ENCODE measurements at places on chromosomes 6 and 20.
A peak's percentile ranks its signal among the peaks of the same experiment; 100 is the strongest.

- no peak for DNase-seq
Observed at GRCh38 chr20:7943891-7944290, 3.6 kb upstream of the HAO1 start.

GRCh38 chr20:17616480-17617211, 46.8 kb downstream of the DSTN start:
- no peak for DNase-seq

GRCh38 chr6:46638650-46639049, 14.0 kb downstream of the CYP39A1 start:
- no peak for DNase-seq

DNA sequence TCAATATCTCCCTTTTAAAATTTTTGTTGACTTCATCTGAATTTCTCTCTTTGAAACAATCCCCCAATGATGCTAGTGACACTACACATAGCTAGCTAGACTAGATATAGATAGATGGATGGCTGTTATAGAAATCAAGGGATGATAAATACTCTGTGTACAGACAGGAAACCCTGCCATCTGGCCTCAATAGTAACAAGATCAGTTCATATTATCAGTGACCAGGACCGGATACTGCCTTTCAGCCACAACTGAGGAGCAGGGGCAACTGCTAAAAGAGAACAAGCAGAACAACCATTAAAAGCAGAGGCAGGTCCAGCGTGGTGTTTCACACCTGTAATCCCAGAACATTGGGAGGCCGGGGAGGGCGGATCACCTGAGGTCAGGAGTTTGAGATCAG, 118.3 kb upstream of the FAM184A start:
- no peak for DNase-seq

DNA sequence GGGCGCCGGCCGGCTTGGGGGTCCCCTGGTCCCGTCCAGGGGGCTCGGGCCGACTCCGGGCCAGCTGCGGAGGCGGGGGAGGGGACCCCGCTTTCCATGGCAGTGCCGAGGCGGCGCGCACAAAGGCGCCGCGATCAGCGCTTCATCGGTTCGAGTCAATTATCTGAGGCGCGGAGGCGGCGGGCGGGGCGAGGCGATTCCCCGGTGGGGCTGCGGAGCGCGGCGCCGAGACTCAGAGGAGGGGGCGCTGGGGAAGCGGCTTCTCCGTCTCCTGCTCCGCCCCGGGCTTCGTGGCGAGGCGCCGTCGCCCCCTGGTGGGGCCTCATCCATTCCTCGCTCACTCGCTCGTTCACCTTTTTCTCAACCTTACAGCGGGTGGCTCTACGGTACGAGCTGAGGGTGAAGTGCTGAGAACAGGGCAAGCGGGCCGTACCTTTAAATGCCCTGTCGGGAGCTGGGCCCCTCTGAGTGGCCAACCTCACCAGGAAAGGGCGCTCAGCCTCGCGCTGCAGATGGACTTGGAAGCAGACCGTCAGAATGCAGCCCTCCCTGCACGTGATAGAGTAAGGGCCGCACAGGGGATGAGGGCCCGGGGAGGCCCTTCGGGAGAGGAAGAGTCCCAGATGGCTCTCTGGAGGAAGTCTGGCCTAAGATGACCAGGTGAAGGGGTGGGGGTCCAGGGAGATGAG, 39.9 kb downstream of the SLC52A3 start:
- DNase-seq: peak; percentile 51

GRCh38 chr20:41956338-41957074, 338.3 kb upstream of the CHD6 start:
- no peak for DNase-seq

DNA sequence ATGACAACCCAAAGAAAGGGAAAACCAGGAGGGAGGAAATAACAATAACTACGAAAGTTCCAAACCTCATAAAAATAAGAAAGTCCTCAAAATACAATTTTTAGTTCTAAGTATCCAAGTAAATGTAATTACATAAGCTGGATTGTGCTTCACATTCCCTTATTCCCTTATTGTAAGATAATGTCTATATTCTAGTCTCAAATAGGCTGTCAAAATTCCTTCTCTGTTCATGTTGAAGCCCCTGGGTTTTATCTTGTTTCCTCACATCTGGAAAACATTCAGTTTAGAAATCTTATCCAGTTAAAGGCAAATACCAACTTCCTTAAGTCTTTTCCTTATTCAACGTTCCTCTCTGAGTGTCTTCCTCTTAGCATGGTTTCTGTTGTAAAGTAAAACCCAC, 282.3 kb downstream of the CD109 start:
- DNase-seq: no peak

- DNase-seq: no peak
Observed at GRCh38 chr20:21019468-21019813, 86.7 kb downstream of the LINC00237 start.

GRCh38 chr6:7185561-7185960, 77.8 kb downstream of the RREB1 start:
- no peak for DNase-seq

GRCh38 chr20:37397076-37397953, 51.4 kb downstream of the SRC start:
- DNase-seq: no peak

- no peak for DNase-seq
Observed at GRCh38 chr20:25288291-25289181, 40.7 kb downstream of the PYGB start.

DNA sequence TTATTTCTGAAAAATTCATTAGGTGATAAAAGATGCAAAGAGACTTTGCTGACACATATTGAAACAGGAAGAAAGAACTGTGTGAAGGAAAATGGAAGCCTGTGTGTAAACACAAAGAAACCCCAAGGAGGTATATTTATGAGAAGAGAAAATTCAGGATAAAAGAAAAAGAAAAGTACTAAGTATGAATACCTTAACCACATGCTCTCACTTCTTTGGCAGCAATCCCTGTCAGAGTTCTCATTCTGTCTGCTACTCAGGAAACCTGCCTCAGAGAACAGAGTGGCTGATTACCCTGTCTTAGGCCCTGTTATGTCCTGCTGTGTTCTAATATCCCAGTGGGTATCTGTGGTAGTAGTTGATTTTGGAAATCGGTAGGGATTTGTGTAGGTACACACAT, 457.9 kb downstream of the TBC1D32 start:
- DNase-seq: no peak

DNA sequence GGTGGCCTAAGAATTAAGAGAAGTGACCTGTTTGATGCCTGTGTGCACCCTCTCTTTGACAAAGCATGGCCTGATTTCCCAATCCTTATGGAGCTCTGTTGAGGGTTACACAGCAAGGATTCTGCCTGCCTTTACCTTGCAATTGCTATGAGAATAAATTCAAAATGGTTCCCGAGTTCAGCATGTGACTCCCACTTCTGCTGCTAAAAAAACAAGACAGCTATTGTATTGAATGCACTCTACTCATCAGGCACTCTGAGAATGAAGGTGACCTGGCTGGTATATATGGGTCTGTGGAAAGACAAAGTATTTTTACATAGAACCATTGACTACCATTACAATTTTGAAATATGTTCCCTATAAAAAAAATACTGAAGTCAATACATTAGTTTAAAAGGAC, 190.3 kb downstream of the ATXN1 start:
- DNase-seq: no peak

DNA sequence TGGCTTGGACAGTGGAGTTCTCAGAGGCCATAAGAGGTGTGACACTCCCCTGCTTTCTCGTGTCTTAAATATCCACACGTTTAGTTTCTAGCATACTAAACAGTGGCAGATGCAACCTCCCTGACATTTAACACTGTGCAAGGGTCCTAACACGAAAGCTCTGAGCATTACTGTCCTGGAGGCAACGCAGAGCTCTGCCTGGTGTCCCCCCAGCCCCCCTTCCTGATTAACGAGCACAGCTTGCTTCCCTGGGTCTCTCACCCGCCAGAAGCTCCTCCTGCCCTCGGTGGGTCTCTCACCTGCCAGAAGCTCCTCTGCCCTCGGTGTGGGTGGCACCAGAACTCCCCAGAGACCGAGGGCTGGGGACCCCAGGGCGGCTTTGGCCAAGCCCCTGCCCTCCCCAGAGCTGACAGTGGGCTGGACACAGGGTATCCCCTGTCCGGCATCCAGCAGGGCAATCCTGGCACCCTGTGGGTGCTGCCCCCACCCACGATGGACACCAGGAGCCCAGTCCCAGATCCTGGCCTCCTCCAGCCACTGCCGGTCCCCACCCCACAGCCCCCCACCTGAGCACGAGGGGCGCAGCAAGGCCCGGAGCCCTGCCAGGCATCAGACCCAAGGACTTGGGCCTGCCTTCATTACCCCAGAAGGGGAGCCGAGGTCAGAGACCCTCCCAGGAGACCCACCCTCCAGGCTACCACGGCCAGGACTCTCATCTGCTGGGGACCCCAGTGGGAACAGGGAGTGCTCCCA, 12.4 kb upstream of the KCNQ2 start:
- DNase-seq: no peak

GRCh38 chr6:168078175-168078942, 653 bp downstream of the FRMD1 start:
- DNase-seq: no peak

All from stimulated activated CD4-positive, alpha-beta T cell treated with anti-CD3 and anti-CD28 coated beads, Interleukin-4, amount 100 ng/mL, for 24 hours (primary cell).